ENCODE measurements at places on chromosomes 5 and 9.

DNA sequence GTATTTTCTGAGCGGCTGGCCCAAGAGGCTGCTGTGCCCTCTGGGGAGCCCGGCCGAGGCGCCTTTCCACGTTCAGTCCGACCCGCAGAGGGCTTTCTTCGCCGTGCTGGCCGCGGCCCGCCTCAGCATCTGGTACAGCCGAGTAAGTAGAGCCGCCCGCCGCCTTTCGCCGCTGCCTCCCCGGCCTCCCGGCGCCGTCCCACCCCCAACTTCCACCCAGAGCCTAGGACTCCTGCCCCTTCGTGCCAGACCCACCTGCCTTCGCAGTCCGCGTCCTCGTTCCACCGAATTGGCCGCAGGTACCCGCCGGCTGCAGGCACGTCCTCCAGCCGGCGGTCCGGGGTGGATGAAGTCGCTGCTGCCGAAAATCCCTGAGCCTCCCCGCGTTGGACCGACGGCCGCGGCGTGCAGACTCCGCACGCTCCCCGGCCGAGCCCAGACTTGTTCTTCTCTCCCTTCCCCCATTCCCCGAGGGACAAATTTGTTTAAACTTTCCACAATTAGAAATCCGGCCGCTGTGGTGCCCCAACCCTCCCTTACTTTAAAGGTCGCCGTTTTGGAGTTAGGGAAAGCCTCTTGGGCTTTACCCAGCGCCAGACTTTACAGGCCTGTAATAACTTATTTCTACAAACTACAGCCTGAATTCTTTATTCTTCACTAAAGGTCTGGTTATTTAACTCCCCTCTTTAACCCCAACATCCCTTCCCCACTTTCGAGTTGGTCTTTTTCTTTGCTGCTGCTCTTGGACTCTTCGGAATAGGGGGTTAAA, 589 bp downstream of the RIC1 start:
- peak; percentile 41 for DNase-seq

GRCh38 chr5:36279054-36279698, 22.5 kb downstream of the RANBP3L start:
- DNase-seq = no peak

- DNase-seq = no peak
These were observed 212.6 kb upstream of the ACTBL2 start for GRCh38 chr5:57695179-57695578.

GRCh38 chr5:13692172-13692571, 252.3 kb downstream of the DNAH5 start:
- DNase-seq = no peak

DNA sequence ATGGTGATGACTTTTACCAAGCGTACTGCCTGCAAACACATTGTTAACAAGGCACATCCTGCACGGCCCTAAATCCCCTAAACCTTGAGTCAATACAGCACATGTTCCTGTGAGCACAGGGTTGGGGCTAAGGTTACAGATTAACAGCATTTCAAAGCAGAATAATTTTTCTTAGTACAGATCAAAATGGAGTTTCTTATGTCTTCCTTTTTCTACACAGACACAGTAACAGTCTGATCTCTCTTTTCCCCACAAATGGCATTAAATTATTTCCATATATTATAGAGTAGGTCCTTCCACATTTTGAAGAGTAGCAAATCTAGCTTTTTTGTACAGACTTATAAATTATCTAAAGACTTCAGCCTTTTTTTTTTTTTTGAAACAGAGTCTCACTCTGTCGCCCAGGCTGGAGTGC, 1.6 kb upstream of the TMEM141 start:
- DNase-seq = no peak

GRCh38 chr9:131297903-131298302, 8.4 kb downstream of the PLPP7 start:
- no peak for DNase-seq

DNA sequence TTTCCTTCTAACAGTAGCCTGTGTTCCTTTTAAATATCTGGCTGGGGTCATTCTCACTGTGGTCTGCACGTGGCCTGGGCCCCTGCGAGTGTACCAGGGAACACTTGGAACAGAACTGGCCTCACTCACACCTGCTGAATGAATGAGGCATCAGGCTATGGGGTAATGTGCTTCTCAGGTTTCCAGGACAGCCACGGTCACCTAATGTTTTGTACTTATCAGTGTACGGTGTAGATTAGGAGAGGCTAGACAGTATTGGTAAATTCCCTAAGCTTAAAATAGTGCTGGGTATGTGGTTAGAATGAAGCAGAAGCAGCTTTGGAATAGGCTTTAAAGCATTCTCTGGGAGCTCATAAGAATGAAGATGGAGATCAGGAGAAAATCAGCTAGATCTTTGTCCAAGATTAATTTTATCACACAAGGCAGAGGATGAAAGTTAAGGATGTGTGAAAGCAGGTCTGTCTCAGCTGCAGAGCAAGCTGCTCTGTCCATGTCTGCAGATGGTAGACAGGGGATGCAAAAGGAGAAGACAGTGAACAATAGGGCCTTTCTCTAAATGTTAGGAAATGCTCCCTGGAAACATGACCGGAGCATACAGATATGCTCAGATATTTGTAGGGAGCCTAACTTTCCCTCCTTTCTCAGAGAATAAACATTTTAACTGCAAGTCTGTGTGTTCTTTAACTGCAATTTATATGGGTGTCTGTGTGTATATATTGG, 267.5 kb downstream of the NR3C1 start:
- no peak for DNase-seq

DNA sequence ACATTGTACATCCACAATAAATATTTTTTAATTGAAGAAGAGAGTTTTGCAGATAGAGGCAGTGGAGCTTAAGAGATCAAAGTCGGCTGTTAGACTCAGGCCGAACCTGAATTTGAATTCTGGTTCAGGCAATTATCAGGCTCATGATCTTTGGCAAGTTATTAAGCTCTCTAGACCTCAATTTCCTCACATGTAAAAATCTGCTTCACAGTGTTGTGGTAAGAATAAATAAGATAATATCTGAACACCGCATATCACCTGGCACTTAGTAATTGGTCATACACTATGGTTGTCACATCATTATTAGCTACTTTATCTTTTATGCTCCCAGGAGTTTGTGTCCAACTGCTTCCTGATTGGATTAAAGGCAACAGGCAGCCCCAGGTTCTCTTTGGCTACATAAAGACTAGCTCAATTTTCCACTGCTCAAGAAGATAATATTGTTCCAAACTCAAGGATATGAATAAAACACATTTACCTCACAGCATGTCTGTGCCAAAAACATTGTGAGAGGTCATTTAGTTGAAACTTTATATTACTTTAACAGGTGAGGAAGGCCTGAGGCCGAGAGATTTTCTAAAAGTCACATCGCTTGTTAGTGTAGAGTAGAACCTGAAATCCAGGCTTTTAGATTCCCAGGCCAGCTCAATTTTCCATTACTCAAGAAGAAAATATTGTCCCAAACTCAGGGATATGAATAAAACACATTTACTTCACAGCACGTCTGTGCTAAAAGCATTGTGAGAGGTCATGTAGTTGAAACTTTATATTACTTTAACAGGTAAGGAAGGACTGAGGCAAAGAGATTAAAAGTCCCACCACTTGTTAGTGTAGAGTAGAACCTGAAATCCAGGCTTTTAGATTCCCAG, 289.2 kb upstream of the PTGER4 start:
- no peak for DNase-seq

- DNase-seq = no peak
These were observed 60.0 kb upstream of the IRX1 start for GRCh38 chr5:3535414-3536211.

GRCh38 chr9:99176527-99177013, 45.2 kb downstream of the ALG2 start:
- no peak for DNase-seq

DNA sequence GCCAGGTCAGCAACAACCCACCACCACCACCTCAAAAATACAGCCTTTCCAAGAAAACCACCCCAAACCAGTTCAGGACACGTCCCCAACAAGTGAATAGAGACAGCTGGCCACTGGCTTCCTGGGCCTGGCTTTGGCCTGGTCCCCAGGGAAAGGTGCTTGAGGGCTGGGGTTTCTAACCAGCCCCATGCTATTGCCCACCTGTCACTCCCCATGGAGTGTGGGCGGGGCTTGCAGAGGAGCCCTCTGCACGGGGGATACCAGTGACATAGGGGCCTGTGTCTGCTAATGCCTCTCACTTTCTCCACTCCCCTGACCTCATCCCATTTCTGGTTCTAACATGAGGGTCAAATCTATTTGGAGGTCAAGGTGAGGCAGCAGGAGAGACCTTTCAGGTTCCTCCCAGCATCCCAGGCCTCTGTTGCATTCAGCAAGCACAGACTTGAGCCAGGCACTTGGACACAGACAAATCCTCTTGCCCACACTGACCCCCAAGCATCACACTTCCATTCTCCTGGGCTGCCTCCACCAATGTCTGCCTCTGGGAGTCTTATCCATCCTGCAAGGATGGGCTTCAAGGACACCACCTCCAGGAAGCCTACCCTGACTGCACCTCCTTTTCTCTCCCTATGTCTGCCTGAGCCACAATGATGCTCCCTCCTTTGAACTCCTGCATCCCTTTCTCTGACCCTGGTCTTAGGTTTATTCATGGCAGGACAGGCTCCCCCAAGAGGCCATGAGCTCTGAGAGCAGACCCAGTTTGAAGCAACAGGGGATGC, 16.1 kb upstream of the TTLL11 start:
- no peak for DNase-seq

GRCh38 chr9:21070171-21070571, 7.6 kb downstream of the IFNB1 start:
- peak; percentile 25 for DNase-seq

- no peak for DNase-seq
These were observed 53.7 kb downstream of the FNBP1 start for GRCh38 chr9:129989362-129989708.

DNA sequence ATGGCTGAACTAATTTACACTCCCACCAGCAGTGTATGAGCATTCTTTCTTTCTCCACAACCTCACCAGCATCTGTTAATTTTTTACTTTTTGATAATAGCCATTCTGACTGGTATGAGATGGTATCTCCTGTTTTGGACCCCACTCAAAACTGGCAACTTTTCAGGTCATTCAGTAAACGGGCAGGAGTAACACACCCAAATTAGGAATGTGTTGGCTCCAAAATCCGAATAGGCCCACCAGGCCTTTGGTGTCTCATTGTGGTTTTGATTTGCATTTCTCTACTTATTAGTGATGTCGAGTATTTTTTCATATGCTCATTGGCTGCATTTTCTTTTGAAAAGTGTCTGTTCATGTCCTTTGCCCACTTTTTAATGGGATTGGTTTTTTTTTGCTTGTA, 517.1 kb downstream of the TMEM232 start:
- DNase-seq = no peak

GRCh38 chr9:126234681-126235335, 91.8 kb upstream of the MVB12B start:
- DNase-seq = no peak

- no peak for DNase-seq
These were observed 59.2 kb downstream of the PHAX start for GRCh38 chr5:126659805-126660482.

DNA sequence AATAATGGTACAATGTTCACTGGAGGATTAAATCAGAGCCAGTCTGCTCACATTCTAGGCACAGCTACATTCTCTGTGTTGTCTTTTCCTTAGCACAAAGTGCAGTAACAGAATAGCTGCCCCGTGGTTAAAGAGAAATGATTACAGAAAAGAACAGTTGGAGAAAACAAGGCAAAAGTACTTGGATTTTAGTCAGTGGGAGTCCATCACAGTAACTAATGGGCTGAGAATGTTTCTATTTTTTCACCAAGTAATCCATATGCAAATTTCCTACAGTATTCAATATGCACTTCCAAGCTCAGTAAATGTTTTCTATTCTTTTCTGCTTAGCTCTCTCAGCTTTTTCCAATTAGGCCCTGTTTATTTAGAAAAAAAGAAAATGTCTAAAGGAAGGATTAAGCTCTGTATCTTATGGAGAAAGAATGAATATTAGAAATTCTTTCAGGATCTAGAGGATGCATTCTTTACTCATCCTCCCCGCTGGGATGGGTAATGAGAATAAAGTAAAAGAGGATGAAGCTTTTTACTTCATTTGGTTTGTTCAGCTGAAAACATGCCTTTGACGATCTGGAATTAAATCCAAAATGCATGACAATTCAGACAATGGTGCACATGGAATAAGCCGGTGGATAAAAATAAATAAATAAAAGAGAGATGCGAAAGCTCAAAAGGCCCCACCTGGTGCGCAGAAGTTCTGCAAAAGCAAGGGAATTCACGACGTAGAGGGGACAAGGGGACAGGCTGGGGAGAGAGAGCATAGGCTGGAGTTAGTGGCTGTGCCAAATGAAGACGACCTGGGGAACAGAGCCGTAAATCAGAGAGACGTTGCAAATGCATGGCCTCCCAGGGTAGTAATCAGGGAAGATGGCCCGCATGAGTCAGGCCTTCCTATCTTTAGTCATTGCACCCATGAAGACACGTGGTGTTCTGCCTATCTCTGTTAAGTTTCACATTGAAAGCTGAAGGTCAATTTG, 345.2 kb downstream of the GLIS3 start:
- DNase-seq = no peak

DNA sequence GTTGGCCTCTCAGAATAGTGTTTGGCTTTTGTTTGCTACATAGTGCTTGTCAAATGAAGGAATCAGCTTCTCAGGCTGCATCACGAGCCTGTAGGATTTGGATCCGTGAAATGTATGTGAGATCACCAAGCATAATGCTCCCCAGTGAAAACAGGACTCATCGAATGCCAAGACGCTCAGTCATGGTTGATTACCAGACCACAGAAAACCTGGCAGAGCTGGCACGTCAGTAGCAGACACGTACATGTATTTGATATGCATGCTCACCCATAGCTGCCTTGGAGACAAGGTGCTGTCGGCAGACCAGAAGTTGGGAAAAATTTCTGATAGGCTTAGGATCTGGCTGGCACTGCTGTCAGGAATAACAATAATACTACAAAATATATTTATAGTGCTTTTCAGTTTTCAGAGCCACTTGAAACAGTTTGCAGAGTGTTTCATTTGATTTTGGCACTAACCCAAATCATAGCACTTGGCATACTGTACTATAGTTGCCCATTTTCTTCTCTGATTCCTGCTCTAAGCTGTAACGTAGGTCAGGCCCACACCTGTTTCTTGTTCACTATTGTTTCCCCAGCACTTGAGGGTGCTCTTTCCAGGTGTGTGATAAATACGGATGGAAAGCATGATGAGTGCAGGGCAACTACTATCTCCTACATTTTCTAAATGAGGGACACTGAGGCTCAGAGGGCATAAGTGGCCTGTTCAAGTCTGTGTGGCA, 226.1 kb downstream of the NR3C1 start:
- no peak for DNase-seq

DNA sequence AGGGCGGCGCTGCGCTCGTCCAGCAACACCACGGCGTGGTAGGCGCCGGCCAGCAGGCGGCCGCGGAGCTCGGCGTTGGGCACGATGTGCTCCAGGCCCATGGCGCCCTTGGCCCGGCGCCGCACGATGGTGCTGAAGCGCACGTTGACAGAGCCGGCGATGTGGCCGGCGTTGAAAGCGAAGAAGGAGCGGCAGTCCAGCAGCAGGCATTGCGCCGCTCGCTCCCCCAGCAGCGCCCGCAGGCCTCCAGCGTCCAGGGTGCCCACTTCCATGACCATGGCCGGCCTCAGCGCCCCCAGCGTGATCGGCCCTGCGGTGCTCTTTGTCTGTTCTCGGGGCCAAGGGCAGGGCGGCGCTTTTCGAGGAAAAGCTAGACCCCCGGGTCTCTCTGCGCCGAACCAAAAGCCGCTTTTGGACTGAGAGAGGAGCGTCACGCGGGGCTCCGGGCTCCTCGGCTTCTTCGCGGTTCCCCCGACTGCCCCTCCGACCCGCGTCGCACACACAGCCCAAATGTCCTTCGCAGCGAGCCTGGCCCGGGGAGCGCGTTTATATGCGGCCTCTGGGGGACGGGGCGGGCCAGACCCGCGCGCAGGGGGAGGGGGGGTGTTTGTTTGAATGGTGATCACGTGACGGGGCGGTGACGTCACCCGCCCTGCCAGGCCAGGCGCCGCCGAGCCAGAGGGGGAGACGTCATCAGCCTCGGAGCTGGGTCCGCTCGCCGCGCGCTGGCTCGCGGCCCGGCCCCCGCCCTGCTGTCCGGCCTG, at the start of gene DUSP1:
DUSP1 (minus strand) TSS at position 521 of the 764 bp plus-strand sequence; CDS start at position 278, 243 bp downstream.
- DNase-seq = peak; percentile 100

Data from left colon (tissue), 2 donors.